Caco-2 (cell line): ENCODE measurements at places on chromosomes 3 and 15. TPM values are rescaled to one million over a fixed set of nuclear protein-coding genes. Genes with fewer than 3 reads are reported as not detected.
A peak's percentile ranks its signal among the peaks of the same experiment; 100 is the strongest.

DNA sequence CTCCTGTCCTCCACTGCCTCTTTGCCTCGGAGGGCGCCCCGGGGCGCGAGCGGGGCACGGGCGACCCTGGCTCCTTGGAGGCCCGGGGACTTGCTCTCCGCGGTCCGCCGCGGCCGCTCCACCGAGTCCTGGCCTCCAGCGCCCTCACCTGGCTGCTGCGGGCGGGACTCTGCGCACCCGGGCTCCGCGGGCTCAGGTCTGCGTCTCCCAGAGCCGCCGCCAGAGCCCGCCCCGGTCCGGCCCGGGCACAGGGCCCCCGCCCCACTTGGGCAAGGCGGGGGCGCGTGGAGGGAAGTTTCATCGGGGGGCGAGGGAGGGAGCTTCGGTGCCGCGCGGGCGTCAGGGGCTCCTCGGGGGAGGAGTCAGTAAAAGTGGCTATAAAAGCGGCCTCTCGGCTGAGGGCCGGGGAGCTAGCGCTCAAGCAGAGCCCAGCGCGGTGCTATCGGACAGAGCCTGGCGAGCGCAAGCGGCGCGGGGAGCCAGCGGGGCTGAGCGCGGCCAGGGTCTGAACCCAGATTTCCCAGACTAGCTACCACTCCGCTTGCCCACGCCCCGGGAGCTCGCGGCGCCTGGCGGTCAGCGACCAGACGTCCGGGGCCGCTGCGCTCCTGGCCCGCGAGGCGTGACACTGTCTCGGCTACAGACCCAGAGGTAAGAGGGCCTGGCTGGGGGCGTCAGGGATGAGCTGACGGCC, at the start of gene CEMIP:
Gene CEMIP (plus strand): TSS at position 407 of the 694 bp plus-strand sequence. CDS start 94,510 bp downstream, outside the sequence.
- peak; percentile 65 for DNase-seq

- DNase-seq, result no peak
These were observed 85.1 kb downstream of the DUT start for GRCh38 chr15:48416301-48416700.

DNA sequence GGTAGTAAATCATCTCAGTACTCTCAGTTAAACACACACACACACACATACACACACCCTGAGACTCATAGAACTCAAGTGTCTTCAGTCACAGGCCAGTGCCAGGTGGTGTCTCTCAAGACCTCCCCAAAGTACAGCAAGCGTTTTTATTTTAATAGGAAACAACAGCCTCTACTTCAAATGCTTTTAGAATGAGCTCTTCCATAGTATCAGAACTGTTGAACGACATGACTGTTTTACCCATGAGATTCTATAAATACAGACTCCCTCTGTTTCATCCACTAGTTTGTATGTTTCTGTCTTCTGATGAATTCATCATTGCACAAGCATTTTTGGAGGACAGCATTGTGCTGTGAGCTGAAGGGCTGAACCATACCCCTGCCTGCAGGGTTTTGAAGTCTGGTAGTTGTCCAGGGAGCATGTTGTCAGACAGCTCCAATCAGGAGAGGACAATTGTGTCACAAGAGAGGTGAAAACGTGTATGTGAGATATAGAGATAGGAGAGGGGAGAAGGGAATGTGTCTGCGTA, 201.0 kb upstream of the BCL6 start:
- DNase-seq, result no peak

DNA sequence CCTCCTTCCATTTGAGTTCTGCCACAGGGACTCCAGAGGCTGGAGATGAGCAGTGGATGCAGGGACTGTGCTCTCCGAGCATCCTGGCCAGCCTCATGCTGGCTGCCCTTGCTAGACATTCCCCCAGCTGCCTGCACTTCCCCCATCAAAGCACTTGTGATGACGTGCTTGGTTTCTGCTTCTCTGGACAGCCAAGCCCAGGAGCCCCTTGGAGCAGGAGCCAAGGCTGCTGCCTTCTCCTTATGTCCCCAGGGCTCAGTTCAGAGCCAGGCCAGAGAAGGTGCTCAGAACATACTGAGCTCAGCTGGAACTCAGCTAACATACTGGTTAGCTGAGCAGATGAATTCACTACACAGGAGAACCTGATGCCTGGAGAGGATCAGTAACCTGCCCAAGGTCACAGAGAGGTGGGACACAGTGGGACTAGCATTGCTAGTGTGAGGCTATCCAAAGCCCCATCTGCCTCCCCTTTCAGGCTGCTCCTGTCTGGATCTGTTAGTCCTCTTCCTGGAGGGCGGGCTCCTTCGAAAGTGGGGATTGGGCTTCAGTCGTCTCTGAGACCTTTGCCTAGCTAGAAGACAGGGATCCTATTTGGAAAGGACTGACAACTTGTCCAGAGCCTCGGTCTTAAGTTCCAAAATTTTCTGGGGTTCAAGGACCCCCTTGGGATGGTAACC, 4.3 kb downstream of the PCBP4 start:
- no peak for DNase-seq

- DNase-seq, result no peak
These were observed 300.7 kb upstream of the SATB1 start for GRCh38 chr3:18725668-18726407.

DNA sequence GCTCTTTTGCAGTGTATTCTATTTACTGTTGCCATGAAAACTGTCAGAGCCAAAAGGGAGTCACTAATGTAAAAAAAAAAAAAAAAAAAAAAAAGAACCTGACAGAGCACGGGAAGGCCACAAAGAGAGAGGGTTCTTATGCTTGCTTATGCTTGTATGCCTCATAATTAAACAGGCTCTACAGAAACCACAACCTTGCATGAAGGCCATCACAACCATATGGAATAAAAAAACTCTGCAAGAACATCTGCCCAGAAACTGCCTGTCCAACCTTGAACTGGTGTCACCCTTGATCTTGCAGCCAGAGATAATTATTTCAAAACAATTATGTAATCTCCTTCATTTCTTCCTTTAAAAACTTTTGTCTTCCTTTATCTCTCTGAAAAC, 50.1 kb downstream of the CFAP20DC start:
- DNase-seq, result no peak

- no peak for DNase-seq
These were observed 117.1 kb upstream of the SMAD3 start for GRCh38 chr15:66948294-66948693.

DNA sequence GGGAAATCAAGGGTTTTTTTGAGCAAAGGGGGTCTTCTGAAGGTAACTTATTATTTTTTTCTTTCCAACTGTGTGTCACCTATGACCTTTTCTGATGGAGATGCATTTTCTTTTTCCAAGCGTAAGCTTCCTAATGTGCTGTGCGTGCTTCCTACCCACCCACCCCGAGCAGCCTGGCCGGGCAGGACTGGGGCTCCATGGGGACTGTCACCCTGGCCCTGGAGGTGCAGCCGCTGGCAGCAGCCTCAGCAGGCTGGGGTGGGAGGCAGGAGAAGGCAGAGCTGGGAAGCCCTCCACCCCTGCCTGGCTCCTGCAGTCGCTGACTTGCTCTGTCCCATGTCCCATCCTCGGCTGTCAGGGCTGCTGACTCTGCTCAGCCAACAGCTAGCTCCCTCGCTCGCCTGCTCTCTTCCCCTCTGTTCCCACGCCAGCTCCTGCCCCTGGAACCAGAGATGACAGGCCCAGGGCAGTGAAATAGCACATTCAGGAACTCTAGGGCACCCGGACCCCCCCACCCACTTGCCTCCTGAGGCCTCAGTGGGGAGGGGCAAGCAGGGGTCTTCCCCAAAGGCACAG, 21.4 kb downstream of the IDH2 start:
- DNase-seq, result no peak

DNA sequence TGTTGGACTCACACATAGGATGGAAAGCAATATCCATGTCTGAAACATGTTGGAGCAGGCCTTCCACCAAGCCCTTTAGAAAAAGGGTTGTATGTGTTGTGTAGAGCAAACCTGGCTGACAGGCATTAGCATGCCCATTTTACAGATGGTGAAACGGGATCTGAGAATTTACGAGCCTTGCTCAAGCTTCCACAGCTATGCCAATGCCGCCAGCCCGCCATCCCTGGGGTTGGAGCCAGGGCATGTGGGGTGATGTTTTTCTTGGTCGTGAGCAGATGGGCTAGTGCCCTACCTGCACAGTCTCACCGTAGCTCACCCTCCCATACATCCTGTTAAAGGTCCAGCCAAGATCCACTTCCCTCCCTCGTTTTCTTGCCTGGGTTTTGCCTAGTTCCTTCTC, 97.5 kb upstream of the TLE3 start:
- no peak for DNase-seq

- DNase-seq, result no peak
These were observed 439.4 kb downstream of the C3orf38 start for GRCh38 chr3:88589138-88589537.

GRCh38 chr3:38992117-38992760, 59.5 kb downstream of the SCN11A start:
- no peak for DNase-seq

GRCh38 chr3:38204599-38205471, 39.5 kb downstream of the OXSR1 start:
- no peak for DNase-seq

HRH1 gene
- 1.3 and 1.6 TPM in 2 replicates for total RNA-seq

B4GALT4 gene
- 56.9 and 59.7 TPM in 2 replicates for total RNA-seq

WDR49 gene
- 0.32 and 0.51 TPM in 2 replicates for total RNA-seq

CASR gene
- total RNA-seq, result not detected in 2 replicates

LRRN1 gene
- total RNA-seq, result 0.84 and 1.2 TPM in 2 replicates

MASP1 gene
- not detected in 2 replicates for total RNA-seq
